ENCODE measurements at places on chromosomes 1 and 21. TPM values are rescaled to one million over a fixed set of nuclear protein-coding genes. Genes with fewer than 3 reads are reported as not detected.

The TNFSF18 gene
- total RNA-seq: 0.17 TPM

The OPRD1 gene
- under 0.01 TPM for total RNA-seq

GRCh38 chr1:216047811-216048572 is 375.3 kb downstream of the USH2A start:
- H3K4me3 ChIP-seq: no peak overlapping the region
- H3K27ac ChIP-seq: no peak overlapping the region
- H3K4me1 ChIP-seq: no peaks in the 10 kb centered on the region
- H3K27me3 ChIP-seq: no peaks in the 10 kb centered on the region
- DNase-seq: no peak

The SPATA21 gene
- total RNA-seq: not detected

The RIMKLA gene
- total RNA-seq: 1.8 TPM

The KPRP gene
- not detected for total RNA-seq

GRCh38 chr1:154553056-154554030 is 5.1 kb downstream of the UBE2Q1 start:
- H3K27ac ChIP-seq: peak overlapping the region; percentile 8
- no peak overlapping the region for H3K4me3 ChIP-seq
- peaks cover 65% of the 10 kb centered on the region for H3K36me3 ChIP-seq
- H3K27me3 ChIP-seq: no peaks in the 10 kb centered on the region
- DNase-seq: no peak
- peaks cover 30% of the 10 kb centered on the region for H3K4me1 ChIP-seq

The ARV1 gene
- 20.4 TPM for total RNA-seq

The SPATA1 gene
- 0.42 TPM for total RNA-seq

The GBP5 gene
- 3.0 TPM for total RNA-seq

The TAL1 gene
- 4.3 TPM for total RNA-seq

- no peaks in the 10 kb centered on the region for H3K4me1 ChIP-seq
- no peak for DNase-seq
- H3K4me3 ChIP-seq: no peak overlapping the region
- H3K27ac ChIP-seq: no peak overlapping the region
Measured at GRCh38 chr1:28322194-28322593, 6.6 kb upstream of the MED18 start.

The UMODL1 gene
- total RNA-seq: 0.13 TPM

- DNase-seq: peak; percentile 81
- H3K36me3 ChIP-seq: no peaks in the 10 kb centered on the region
- no peak overlapping the region for H3K27ac ChIP-seq
- H3K27me3 ChIP-seq: no peaks in the 10 kb centered on the region
Measured at GRCh38 chr1:30286988-30287839, 436.2 kb downstream of the MATN1 start.

The IVNS1ABP gene
- 19.8 TPM for total RNA-seq

The LRRC38 gene
- not detected for total RNA-seq

The KCNN3 gene
- 13.4 TPM for total RNA-seq

DNA sequence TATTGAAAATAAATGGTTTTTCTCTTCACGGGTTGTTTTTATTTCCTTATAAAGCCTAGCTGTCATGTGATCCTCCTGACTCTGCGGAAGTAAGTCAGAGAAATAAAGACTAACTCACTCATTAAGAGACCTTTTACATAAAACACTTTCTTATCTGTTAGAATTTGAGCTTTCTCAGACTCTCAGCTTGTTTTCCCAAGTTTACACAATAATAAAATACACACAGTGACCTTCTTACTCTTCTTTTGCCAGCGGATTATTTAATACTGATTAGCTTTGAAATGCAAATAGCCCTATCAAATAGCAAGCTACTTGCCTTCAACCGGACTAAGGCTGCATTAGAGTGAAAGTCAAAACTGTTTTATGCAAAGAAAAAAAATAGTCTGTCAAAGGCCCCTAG is 45.5 kb upstream of the CXADR start:
- no peak for DNase-seq
- no peaks in the 10 kb centered on the region for H3K27me3 ChIP-seq
- no peak overlapping the region for H3K4me3 ChIP-seq
- H3K27ac ChIP-seq: no peak overlapping the region

The CD48 gene
- total RNA-seq: 2.2 TPM

DNA sequence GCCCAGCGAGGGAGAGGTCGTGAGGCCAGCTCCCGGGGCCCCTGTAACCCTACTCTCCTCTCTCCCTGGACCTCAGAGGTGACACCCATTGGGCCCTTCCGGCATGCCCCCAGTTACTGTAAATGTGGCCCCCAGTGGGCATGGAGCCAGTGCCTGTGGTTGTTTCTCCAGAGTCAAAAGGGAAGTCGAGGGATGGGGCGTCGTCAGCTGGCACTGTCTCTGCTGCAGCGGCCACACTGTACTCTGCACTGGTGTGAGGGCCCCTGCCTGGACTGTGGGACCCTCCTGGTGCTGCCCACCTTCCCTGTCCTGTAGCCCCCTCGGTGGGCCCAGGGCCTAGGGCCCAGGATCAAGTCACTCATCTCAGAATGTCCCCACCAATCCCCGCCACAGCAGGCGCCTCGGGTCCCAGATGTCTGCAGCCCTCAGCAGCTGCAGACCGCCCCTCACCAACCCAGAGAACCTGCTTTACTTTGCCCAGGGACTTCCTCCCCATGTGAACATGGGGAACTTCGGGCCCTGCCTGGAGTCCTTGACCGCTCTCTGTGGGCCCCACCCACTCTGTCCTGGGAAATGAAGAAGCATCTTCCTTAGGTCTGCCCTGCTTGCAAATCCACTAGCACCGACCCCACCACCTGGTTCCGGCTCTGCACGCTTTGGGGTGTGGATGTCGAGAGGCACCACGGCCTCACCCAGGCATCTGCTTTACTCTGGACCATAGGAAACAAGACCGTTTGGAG is 23.7 kb upstream of the TNFRSF1B start:
- no peaks in the 10 kb centered on the region for H3K27me3 ChIP-seq
- peaks cover 30% of the 10 kb centered on the region for H3K4me1 ChIP-seq
- H3K4me3 ChIP-seq: no peak overlapping the region
- no peak for DNase-seq
- no peaks in the 10 kb centered on the region for H3K36me3 ChIP-seq

- peaks cover 77% of the 10 kb centered on the region for H3K4me1 ChIP-seq
- no peak for DNase-seq
- H3K27ac ChIP-seq: no peak overlapping the region
- no peak overlapping the region for H3K4me3 ChIP-seq
Measured at GRCh38 chr1:155083052-155083541, 4.5 kb downstream of the EFNA3 start.

DNA sequence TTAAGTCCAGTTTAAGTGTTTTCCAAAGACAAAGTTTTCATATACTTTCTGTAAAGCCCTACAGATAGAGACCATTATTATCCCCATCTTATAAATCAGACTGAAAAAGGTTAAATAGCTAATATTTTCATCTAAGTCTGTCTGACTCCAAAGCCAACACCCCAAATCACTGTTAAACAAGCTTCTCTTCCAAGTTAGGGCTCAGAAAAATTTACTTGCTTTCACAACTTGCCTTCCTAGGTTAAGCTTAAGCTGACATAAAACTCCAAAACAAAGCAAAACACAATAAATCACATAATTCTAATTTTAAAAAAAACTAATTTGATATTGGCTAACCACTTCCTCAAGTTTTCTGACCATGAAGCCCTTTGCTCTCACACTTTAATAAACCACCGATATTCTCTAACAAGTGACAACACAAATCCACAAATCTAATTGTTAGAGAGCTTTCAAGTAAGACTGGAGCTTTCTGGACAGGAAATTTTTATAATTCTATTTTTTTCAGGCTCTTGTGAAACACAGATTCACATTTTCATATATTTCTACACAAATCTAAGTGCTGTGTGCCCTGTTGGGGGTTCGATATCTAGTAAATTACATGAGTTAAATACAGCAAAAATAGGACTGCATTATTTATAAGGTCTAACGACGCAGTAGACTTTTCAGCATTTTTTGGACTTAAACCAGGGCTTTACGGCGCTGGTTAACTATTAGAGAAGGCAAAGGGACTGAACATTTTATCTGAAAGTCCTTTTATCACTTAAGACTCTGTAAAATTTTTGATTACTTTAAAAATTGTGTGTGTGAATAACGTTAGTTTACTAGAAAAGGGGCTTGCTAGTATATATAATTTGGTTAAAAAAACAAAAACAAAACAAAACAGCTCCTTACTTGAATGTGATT is 2.1 kb downstream of the GNG12 start:
- H3K36me3 ChIP-seq: no peaks in the 10 kb centered on the region
- H3K27me3 ChIP-seq: no peaks in the 10 kb centered on the region
- H3K4me1 ChIP-seq: peaks cover 23% of the 10 kb centered on the region
- peak overlapping the region; percentile 91 for H3K4me3 ChIP-seq
- peak overlapping the region; percentile 92 for H3K27ac ChIP-seq

DNA sequence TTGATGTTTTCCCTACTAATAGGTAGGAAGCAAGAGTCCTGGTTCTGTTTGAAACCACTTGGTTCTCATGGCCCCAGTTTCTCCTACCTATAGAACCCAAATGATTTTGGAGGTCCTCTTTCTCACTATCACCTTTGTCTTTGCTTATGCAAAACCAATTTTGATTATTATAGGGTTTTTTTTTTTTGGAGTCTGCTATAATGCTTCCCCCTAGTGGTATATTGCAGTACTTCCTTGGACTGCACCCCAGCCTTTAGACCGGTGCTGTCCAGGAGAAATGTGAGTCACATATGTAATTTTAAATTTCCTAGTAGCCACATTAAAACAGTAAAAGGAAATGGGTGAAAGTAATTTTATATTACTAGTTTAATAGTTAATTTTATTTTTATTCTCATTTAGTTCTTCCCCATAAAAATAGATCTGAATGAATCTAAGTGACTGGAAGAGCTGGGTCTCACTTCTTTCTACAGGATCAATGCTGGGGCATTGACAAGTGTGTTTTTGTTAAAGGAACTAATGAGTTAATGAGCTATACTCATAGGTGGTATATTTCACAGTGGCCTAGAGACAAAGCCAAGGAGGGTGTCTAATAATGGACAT is 10.6 kb downstream of the FCMR start:
- no peaks in the 10 kb centered on the region for H3K36me3 ChIP-seq
- H3K4me1 ChIP-seq: peaks cover 17% of the 10 kb centered on the region
- no peaks in the 10 kb centered on the region for H3K27me3 ChIP-seq
- DNase-seq: no peak
- no peak overlapping the region for H3K27ac ChIP-seq

DNA sequence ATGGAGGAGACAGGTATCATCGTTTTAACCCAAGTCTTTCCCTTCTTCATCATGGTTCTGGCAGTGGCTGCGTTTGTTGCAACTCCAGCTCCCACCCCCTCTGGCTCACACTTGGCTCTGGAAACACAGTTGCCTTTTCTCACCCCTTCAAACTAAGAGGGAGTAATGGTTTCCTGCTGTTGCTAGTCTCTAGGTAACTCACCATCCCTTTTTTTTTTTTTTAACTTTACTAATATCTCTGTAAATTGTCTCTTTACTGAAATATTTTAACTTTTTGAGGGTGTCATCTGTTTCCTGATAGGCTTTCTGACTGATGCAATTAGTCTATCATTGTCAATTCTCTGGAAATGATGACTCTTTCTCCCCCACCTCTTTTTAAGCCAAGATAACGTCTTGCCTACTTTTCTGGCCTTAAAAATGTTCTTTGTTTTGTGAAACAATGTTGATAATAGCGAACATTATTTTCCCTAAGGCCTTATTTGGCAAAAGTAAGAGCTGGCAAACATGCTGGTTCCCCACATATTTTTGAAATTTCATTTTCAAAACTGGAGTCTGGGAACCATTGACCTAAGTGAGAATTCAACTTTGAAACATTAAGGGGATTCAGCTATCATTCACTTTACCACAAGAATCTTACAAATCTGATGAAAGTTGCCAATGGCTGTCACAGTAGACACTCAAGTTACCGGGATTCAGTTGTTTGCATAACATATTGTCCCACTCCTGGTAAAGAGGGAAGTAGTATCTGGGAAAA is 85.3 kb downstream of the LEPR start:
- H3K27me3 ChIP-seq: no peaks in the 10 kb centered on the region
- H3K27ac ChIP-seq: no peak overlapping the region
- no peaks in the 10 kb centered on the region for H3K36me3 ChIP-seq
- DNase-seq: no peak
- H3K4me3 ChIP-seq: no peak overlapping the region
- no peaks in the 10 kb centered on the region for H3K4me1 ChIP-seq

GRCh38 chr1:103447471-103447870 is 78.0 kb upstream of the RNPC3 start:
- no peaks in the 10 kb centered on the region for H3K4me1 ChIP-seq
- H3K27me3 ChIP-seq: no peaks in the 10 kb centered on the region
- H3K36me3 ChIP-seq: no peaks in the 10 kb centered on the region
- H3K27ac ChIP-seq: no peak overlapping the region

DNA sequence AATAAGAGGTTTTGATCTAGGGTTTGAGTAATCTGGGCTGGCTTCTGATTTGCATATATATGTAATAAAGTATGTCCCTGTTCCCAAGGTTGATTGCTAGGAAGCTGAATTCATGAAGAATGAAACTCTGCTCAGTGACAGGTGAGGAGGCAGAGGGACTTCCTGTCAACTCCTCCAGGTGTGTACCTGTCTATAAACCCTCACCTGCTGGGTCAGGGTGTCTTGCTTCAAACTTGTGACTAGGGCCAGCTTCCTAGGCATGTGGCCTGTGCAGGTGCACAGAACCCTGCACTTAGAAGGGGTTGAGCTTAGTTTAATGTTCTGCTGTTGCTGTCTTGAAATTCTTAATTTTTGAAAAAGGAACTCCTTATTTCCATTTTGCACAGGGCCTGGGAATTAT is 21.1 kb downstream of the OLFML3 start:
- no peak overlapping the region for H3K4me3 ChIP-seq
- no peak overlapping the region for H3K27ac ChIP-seq
- no peaks in the 10 kb centered on the region for H3K27me3 ChIP-seq
- H3K4me1 ChIP-seq: no peaks in the 10 kb centered on the region
- no peaks in the 10 kb centered on the region for H3K36me3 ChIP-seq
- no peak for DNase-seq

DNA sequence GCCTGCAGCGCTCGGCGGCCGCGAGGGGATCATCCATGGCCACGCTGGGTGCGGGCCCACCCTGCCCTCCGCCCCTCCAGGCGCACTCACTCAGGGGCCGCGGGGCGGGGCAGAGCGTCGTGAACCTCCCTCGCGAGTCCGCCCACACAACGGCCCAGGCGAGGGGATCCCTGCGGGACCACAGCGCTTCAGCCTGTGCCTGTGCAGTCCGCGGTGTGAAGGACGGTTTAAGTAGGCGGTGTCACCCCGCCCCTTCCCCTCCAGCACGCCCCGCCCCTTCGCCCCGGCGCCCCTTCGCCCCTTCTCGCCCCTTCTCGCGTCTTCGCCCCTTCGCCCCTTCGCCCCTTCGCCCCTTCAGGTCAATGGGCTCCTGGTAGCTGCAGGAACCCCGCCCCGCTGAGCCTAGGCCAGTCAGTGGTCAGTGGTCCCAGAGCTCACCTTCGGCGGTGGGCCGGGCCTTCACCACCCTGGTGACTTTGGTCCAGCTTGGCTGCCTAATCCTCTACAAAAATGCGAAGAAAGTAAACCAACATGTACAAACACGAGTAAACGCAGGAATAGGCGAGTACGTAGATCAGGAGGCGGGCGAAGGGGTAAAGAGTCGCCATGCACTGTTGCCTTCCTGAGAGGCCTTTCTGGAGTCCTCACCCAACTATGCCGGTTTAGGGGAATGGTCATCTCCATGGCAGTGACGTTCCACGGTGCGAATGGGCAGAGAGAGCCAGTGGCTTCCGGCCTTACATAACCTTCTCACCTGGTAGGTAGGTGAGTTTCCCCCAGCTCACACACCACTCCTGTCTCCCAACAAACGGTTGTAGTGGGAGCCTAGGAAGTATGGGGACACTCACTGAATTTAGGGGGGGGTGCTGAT is 19.6 kb upstream of the DMRTB1 start:
- no peaks in the 10 kb centered on the region for H3K36me3 ChIP-seq
- no peak overlapping the region for H3K4me3 ChIP-seq
- no peak for DNase-seq

The C1orf226 gene
- 17.0 TPM for total RNA-seq

- no peaks in the 10 kb centered on the region for H3K36me3 ChIP-seq
- no peaks in the 10 kb centered on the region for H3K27me3 ChIP-seq
- peak overlapping the region; percentile 82 for H3K4me3 ChIP-seq
- DNase-seq: no peak
- H3K27ac ChIP-seq: peak overlapping the region; percentile 74
Measured at GRCh38 chr1:42035205-42035829, 116.6 kb upstream of the HIVEP3 start.

Measured in esophagus muscularis mucosa (tissue), 4 donors.